ENCODE measurements at places on chromosomes 7 and 10.

GRCh38 chr7:25486656-25487055, 258.4 kb upstream of the NPVF start:
- DNase-seq: no peak

GRCh38 chr7:133051066-133051465, 30.8 kb downstream of the CHCHD3 start:
- DNase-seq: peak; percentile 58

GRCh38 chr10:79140855-79141254, 72.1 kb downstream of the ZMIZ1 start:
- no peak for DNase-seq

DNA sequence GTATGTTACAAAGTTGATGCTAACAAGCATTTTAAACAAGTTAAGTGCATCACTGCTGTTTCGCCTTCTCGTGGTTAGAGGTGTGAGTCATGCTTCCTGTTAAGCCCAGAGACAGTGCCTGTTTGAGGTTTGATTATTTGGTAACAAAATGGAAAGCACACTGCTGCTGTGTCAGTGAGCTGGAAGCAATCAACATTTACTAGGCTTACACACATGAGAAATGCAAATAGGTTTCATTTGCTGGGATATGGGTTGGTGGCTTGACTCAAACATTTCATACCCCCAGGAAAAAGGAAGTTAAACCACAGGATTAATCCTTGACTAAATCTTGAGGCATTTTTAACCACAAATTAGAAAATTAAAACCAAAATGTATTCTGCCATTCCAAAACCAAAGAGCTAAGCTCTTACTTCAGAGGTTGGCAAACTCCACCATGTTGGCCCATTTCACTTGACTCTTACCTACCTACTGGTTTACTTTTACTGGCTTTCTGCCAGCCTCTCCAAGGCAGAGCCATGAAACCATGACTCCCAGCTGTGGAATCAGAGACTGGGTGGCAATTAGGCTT, 139.2 kb downstream of the ETV1 start:
- peak; percentile 96 for DNase-seq

DNA sequence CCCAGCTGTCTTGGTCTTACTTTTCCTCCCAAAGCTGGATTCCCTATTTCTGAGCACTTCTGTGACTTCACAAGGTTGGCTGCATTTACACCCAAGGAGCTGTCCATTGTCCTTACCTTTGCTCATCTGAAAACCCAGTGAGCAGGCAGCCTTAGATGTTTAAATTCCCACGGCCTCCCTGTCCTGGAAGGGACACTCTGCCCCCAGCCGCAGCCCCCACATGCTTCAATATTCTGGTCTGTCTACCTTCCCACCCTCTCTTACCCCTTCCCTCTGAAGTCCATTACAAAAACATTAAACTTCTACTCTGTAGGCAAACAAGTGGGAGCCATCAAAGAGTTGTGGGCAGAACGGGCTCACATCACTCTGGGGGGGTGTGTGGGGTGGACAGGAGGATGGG, 73.8 kb upstream of the EFCAB10 start:
- peak; percentile 67 for DNase-seq

- DNase-seq: no peak
Measured at GRCh38 chr7:55641811-55642210, 69.5 kb upstream of the VOPP1 start.

GRCh38 chr10:70357565-70357964, 24.9 kb downstream of the LRRC20 start:
- no peak for DNase-seq

GRCh38 chr7:20287317-20287716, 43.4 kb upstream of the ITGB8 start:
- no peak for DNase-seq

GRCh38 chr10:79322616-79323543, 24.4 kb upstream of the PPIF start:
- DNase-seq: peak; percentile 76

DNA sequence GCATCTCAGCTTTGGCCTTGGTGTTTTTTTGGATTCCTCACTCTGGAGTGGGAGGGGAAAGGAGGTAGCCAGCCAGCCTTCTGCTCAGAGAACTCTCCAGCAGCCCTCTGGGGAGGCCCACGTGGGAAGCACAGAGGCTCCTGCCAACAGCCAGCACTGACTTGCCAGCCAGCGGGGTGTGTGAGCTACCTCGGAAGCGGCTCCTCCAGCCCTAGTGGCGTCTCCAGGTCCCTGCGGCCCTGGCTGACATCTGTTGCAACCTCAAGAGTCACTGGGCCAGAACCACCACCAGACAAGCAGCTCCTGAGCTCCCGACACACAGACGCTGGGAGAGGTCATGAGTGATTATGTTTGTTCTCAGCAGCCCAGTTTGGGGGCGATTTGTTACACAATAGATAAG, 180.2 kb upstream of the FZD8 start:
- peak; percentile 76 for DNase-seq

- DNase-seq: no peak
Measured at GRCh38 chr7:131533151-131533559, 23.3 kb downstream of the PODXL start.

GRCh38 chr10:58328233-58328632, 6.6 kb upstream of the UBE2D1 start:
- no peak for DNase-seq

DNA sequence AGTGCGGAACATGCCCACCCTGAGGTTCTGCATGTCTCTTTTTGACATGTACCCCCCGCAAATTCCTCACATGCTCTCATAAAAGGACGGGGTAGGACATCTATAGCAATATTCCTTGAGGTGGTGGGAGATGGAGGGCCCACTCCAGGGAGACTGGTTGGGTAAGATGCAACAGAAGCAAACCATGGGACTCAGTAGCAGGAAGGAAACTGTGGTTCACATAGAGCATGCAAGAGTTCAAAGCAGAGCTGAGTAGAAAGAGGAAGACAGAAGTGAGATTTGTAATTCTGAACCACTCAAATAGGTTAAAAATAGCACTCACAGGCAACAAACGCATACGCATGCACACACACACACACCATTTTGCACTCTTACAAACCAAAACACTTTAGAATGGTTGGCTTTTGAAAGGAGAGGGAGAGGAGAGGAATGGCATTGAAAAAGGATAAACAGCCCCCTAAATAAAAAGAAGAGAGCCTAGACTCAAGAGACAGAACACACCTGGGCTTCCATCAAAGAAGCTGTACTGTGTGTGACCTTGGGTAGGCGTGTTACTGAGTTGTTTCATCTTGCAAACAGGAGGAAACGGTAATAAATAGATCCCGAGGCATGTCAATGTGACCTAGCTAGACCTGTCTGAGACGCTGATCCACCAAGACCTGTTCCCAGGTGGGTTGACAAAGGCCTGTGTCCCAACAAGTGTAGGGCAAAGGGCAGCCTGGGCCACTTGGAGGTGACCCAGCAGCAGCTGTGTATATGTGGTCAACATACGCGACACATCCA, 77.6 kb upstream of the LRRC4 start:
- DNase-seq: no peak

- DNase-seq: no peak
Measured at GRCh38 chr10:132533571-132534260, 3.9 kb upstream of the INPP5A start.

GRCh38 chr7:34389332-34390078, 268.5 kb upstream of the NPSR1 start:
- no peak for DNase-seq

DNA sequence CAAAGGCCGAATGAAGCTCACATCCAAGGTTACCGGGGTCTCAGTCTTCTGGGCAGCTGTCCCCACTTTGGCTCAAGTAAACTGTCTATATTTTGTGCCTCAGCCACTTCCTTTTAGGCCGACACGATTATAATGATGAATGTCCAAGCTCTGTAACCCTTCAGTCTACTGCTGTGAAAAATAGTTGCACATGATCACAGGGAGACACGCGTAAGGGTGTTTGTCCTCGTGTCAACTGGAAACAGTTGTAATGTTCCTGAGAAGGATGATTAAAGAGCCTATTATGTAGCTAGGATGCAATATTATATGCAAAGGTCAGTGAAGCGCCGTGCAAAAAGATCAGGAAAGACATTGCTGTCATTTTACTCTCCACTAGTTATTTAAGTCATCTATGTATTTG, 559.9 kb downstream of the SDK1 start:
- no peak for DNase-seq

DNA sequence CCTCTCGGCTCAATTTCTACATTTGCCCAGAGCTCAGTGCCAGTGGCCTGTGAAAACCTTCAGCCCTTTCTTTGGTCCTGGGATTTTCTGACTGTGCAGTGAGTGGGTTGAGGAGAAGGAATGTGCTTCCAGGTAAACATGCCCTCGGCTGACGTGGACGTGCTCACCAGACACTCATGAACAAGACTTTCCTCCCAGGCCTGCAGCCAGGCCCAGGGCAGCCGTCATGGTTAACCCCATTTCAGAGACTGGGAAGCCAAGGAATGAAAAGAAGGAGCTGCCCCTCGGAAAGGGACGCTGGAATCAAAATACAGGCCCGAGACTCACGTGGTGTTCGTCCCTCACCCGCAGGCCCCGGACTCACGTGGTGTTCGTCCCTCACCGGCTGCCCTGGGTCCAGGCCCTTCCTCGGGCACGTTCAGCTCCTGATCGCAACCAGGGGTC, 8.8 kb upstream of the CALML5 start:
- DNase-seq: no peak

GRCh38 chr10:18308600-18308999, 168.4 kb downstream of the CACNB2 start:
- DNase-seq: peak; percentile 19

- DNase-seq: peak; percentile 51
Measured at GRCh38 chr7:4809666-4810065, 34.2 kb downstream of the AP5Z1 start.

DNA sequence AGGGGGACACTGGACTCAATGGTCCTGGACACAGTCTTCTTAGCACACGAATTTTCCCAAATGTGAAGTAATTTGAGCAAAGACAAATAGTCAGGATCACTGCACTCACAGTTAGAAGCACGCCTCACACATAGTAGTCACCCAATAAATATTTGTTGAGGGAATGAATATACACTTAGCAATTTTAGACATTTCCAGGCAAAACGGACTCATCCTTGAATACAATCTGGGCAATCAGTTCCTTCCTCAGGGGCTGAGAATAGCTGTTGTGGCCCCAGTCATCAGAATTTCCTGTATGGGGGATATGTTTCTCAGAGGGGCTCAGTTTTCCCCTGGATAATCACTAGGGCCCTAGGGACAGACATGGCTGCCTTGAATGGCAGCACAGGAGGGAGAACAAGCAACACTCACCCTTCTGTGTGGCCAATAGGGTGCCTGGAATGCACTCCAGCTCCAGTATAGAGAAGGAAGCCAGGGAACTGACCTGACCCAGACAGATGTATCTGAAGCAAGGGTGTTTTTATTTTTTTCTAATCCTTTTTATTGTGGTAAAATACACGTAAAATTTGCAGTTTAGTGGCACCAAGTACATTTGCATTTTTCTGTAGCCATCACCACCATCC, 282.7 kb upstream of the ZNF32 start:
- peak; percentile 36 for DNase-seq
